ENCODE measurements at places on chromosomes 4 and X. TPM values are rescaled to one million over a fixed set of nuclear protein-coding genes. Genes with fewer than 3 reads are reported as not detected.

- no peak for ATAC-seq
Observed at GRCh38 chrX:67523932-67524331, 19.9 kb upstream of the AR start.

GRCh38 chr4:21304540-21304887, 604.3 kb downstream of the PACRGL start:
- no peak for ATAC-seq

- ATAC-seq: peak; percentile 67
Observed at GRCh38 chr4:103012551-103012950, 7.0 kb downstream of the SLC9B1 start.

DNA sequence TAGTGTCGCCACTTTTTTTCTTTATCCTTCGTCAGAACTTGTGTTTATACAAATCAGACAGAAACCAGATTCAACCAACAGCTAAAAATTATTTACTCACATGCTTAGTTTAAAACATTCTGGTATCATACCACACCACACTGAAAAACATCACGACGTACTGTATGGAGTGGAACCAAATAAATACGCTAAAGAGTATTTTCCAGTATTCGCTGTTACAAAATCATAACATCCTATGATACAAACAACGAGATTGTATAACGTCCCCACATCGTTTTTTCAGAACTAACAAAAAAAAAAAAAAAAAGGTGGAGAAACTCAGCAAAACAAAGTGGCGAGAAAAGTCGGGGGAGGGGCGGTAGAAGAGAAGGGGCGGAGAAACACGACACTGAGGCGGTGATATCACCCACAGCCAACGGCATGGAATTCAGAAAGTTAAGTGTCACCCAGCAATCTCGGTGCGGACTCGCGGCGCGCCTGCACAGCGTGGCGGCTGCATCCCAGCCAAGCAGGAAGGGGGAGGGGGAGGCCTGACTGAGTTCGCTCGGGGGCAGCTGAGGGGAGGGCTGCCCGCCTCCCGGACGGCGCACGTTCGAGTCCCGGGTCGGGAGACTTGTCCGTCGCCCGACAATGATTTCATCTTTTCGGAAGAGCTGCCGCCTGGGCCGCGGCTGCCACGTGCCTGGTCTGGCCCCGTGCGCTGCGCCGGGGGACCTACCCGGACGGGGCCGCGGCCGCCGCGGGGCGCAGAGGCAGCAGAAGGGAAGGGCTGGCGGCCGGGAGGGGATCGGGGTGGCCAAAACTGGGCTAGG, 920 bp downstream of the SETD7 start:
- ATAC-seq: peak; percentile 82

DNA sequence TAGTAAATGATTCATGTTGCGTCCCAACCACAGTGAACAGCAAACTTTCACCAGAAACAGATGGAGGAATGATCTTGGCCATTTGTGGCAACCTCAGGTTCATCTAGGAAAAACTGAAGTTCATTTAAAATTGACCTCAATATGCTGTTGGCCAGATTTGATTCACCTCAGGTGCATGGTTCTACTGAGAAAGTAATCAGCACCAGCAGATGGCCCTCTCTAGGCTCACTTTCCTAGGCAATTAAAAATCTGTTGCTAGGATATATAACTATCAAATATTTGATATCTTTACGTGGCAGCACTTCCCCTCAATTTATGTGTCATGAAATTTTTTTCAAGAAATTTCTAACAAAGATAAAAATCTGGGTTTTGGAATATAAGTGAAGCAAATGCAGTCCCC, 344.7 kb downstream of the GALNTL6 start:
- ATAC-seq: no peak

GRCh38 chrX:30275498-30275897, 28.6 kb downstream of the MAGEB1 start:
- ATAC-seq: no peak

- ATAC-seq: no peak
Observed at GRCh38 chr4:75821966-75822365, 80.3 kb downstream of the PPEF2 start.

DNA sequence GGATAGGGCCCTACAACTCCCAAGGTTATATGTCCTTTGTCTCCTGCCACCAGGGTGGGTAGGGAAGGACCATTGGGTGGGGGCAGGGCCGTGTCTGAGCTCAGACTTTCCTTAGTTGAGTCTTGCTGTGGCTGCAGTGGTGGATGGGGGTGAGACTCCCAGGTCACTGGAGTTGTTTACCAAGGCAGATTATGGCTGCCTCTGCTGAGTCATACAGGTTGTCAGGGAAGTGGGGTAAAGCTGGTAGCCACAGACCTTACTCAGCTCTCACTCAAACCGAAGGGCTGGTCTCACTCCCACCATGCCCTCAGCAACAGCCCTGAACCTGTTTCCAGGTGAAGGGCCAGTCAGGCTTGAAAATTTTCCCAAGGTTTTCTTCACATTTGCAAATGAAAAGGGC, 58.8 kb upstream of the FAAH2 start:
- no peak for ATAC-seq

GRCh38 chrX:18389966-18390365, 35.4 kb upstream of the CDKL5 start:
- no peak for ATAC-seq

- peak; percentile 46 for ATAC-seq
Observed at GRCh38 chr4:972651-973424, 531 bp downstream of the DGKQ start.

GRCh38 chr4:75549019-75549418, 6.8 kb upstream of the ODAPH start:
- no peak for ATAC-seq

DNA sequence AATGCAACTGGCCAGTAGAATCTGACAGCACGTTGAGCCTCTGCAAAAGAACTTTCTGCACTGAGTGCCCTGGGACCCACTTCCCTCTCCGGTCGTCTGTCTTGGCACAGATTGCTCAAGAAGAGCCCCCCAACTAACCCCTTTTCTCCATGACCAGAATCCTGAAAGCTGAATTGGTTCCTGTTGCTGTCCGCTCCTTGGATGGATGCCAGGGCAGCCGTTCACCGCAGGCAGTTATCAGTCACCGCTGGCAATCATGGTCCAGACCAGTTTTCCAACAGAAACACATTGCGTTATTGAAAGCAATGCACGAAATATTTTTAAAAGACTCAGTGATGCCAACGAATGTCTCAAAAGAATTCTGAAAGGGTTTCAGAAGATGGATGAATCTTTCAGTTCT, 733.7 kb upstream of the FRG1 start:
- no peak for ATAC-seq

GRCh38 chr4:122117743-122118142, 34.4 kb upstream of the BLTP1 start:
- ATAC-seq: no peak

- no peak for ATAC-seq
Observed at GRCh38 chr4:14340321-14340720, 662.0 kb upstream of the CPEB2 start.

- ATAC-seq: no peak
Observed at GRCh38 chr4:180757927-180758326, 1485.3 kb upstream of the TENM3 start.

DNA sequence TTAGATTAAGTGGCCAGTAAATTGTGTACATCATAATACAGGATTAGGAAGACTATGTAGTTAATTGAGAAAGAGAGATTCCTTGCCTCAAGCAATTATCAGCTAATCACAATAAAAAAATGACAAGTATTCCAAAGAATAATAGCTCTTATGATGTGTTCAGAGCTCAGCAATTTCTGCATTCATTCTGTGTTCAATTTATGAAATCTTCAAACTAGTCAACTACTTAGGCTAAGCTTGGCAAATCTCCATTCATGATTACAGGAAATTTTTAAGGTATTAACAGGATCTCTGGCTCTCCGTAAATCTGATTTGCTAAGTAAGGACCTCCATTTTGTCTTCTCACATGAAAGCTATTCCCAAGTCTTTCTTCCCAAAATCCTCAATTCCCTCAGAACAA, 256.9 kb upstream of the TEX13A start:
- no peak for ATAC-seq

GRCh38 chr4:165628572-165628971, 244.5 kb upstream of the TLL1 start:
- no peak for ATAC-seq

GRCh38 chr4:3354455-3354811, 61.6 kb downstream of the RGS12 start:
- no peak for ATAC-seq

DNA sequence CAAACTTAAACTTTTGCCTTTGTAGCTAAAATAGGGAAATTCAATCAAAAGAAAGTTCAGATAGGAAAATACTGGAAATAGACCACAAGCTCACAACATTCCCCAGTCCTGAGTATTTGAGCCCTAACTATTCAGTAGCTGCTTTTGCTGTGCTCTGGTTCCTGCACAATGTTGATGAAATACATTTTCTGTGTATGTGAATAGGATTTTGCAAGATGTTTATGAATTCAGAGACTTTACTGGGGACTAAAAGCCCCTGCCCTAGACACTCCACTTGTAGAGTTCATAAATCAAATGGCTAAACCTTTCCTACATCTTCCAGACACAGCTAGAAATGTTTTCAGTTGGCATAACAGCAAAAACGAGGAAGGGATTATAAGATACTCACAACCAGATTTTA, 105.9 kb downstream of the FBXO8 start:
- no peak for ATAC-seq

GRCh38 chr4:60884587-60884986, 315.5 kb upstream of the ADGRL3 start:
- no peak for ATAC-seq

GRCh38 chr4:112510291-112511092, 5.5 kb downstream of the NEUROG2 start:
- ATAC-seq: no peak

DNA sequence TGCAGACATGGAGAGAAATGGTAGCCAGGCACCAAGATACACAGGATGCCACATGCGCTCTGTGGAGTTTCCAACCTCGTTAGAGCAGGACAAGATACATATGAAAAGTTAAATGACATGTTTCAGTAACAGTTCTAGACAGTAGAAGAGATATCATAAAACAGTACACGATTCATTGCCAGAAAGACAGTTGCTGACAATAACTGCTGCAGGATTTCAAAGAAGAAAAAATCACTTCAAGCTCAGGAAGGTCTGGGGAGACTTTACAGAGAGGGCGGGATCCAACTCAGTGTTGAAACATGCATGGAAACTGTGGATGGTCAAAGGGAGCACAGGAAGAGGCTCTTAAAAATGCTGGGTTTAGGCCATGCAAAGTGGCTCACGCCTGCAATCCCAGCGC, 31.0 kb downstream of the DCTD start:
- ATAC-seq: no peak

GRCh38 chr4:102535398-102536082, 34.4 kb downstream of the NFKB1 start:
- no peak for ATAC-seq

The CCDC110 gene
- total RNA-seq: 0.67 TPM

The NONO gene
- 268 TPM for total RNA-seq

The DCAF8L2 gene
- total RNA-seq: not detected

The TMEM154 gene
- total RNA-seq: 0.77 TPM

The TMLHE gene
- total RNA-seq: 17.1 TPM

The OTC gene
- 0.67 TPM for total RNA-seq

The OFD1 gene
- total RNA-seq: 15.2 TPM

The AFM gene
- total RNA-seq: not detected

The KCND1 gene
- total RNA-seq: 1.6 TPM

The TBC1D1 gene
- 190 TPM for total RNA-seq

The LINC00632 gene
- 18.9 TPM for total RNA-seq

The CTAG2 gene
- not detected for total RNA-seq

The SLC49A3 gene
- 8.7 TPM for total RNA-seq

The ERAS gene
- not detected for total RNA-seq

The IL13RA2 gene
- not detected for total RNA-seq

The NXF2B gene
- not detected for total RNA-seq

The EDNRA gene
- 9.5 TPM for total RNA-seq
